ENCODE measurements at places on chromosomes 2 and 18. TPM values are rescaled to one million over a fixed set of nuclear protein-coding genes. Genes with fewer than 3 reads are reported as not detected.

- peaks cover 3% of the 10 kb centered on the region for H3K36me3 ChIP-seq
- H3K4me1 ChIP-seq: peaks cover 29% of the 10 kb centered on the region
- peaks cover 8% of the 10 kb centered on the region for H3K27me3 ChIP-seq
- DNase-seq: no peak
- no peak overlapping the region for H3K4me3 ChIP-seq
- H3K27ac ChIP-seq: no peak overlapping the region
These were observed 123.8 kb upstream of the DLX2 start for GRCh38 chr2:172226244-172227061.

DNA sequence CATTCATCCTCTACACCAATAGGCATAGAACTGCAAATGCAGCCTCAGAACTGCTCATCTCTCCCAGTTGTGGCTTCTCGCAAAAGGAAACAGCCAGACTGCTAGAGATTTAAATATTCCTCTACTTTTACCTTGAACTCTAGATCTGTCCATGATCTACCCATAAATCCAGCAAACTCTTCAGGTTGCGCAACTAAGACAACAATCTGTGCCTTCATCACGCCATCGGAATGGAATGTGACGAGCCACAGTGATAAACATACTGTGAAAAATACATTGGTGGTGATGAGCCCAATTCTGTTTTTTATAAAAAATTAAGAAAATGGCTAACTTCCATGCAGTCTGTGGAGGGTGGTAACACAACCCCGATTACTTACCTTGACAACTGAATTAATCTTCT lies 626.7 kb downstream of the LRRTM4 start:
- no peak overlapping the region for H3K4me3 ChIP-seq
- no peaks in the 10 kb centered on the region for H3K4me1 ChIP-seq
- H3K36me3 ChIP-seq: no peaks in the 10 kb centered on the region
- H3K27me3 ChIP-seq: no peaks in the 10 kb centered on the region
- DNase-seq: no peak
- no peak overlapping the region for H3K27ac ChIP-seq

Gene SIX3
- total RNA-seq: not detected

- H3K4me1 ChIP-seq: no peaks in the 10 kb centered on the region
- DNase-seq: no peak
- H3K27ac ChIP-seq: no peak overlapping the region
- H3K36me3 ChIP-seq: no peaks in the 10 kb centered on the region
These were observed 121.4 kb upstream of the HDAC4 start for GRCh38 chr2:239522002-239522739.

GRCh38 chr18:55588111-55588869 lies at the start of gene TCF4:
TSS of gene TCF4 (minus strand) at chr18:55588192. CDS start at chr18:55587116, 1,076 bp downstream.
- peaks cover 36% of the 10 kb centered on the region for H3K4me1 ChIP-seq
- peaks cover 1% of the 10 kb centered on the region for H3K36me3 ChIP-seq
- peak; percentile 25 for DNase-seq
- H3K27ac ChIP-seq: peak within 1 kb of the TSS; percentile 82
- H3K4me3 ChIP-seq: peak within 1 kb of the TSS; percentile 81
- peaks cover 32% of the 10 kb centered on the region for H3K27me3 ChIP-seq
